ENCODE measurements at places on chromosomes 7 and 10. TPM values are rescaled to one million over a fixed set of nuclear protein-coding genes. Genes with fewer than 3 reads are reported as not detected.

Gene CALN1
- polyA plus RNA-seq, result 1.5 TPM

Gene MKI67
- polyA plus RNA-seq, result 40.2 TPM

Gene IGF2BP3
- polyA plus RNA-seq, result 20.6 TPM

Gene C10orf95
- polyA plus RNA-seq, result not detected

Gene SPDYE2B
- 0.32 TPM for polyA plus RNA-seq

Gene FKBP6
- not detected for polyA plus RNA-seq

Gene ALOX5
- 2.0 TPM for polyA plus RNA-seq

Gene CNTNAP2
- polyA plus RNA-seq, result 6.3 TPM

Gene HERC4
- polyA plus RNA-seq, result 38.2 TPM

Gene DMTF1
- polyA plus RNA-seq, result 54.3 TPM

Gene BRAT1
- 21.0 TPM for polyA plus RNA-seq

DNA sequence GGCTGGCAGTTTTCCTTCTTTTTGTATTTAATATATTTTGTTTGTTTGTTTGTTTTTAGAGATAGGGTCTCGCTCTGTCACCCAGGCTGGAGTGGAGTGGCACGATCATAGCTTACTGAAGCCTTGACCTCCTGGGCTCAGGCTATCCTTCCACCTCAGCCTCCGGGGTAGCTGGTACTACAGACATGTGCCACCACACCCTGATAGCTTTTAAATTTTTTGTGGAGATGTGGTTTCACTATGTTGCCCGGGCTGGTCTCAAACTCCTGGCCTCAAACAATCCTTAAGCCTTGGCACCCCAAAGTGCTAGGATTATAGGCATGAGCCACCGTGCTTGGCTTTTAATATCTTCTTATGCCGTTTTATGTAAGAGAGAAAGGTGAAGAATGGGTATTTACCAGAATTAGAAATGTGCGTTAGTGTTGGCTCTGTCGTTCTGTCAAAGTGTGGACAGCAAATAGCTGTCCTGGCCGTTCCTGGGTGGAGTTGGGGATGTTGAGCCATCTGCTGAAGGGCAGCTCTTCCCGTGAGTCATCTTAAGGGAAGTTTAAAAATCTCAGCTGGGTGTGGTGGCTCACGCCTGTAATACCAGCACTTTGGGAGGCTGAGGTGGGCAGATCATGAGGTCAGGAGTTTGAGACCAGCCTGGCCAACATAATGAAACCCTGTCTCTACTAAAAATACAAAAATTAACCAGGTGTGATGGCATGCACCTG lies 14.8 kb downstream of the OGDH start:
- DNase-seq, result no peak

- no peak for DNase-seq
Observed at GRCh38 chr7:41869596-41869995, 166.7 kb upstream of the INHBA start.

DNA sequence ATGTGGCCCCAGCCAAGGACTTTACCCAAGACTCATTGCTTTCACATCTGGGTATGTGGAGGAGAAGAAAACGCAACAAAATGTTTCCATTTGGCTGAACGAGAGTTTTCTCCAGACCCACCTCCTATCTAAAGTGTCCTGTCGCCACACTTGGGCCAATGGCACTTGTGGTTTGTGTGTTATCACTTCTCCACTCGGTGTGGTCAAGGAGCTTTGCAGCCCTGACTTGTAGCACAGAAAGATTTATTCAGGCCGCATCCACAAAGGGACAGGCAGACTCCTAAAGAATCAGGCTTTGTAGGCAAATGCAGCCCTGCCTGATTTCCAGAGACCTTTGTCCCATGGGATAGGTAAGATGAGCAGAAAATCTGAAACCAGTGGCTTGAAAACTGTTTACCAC lies 12.8 kb upstream of the LRRC4 start:
- DNase-seq, result no peak

DNA sequence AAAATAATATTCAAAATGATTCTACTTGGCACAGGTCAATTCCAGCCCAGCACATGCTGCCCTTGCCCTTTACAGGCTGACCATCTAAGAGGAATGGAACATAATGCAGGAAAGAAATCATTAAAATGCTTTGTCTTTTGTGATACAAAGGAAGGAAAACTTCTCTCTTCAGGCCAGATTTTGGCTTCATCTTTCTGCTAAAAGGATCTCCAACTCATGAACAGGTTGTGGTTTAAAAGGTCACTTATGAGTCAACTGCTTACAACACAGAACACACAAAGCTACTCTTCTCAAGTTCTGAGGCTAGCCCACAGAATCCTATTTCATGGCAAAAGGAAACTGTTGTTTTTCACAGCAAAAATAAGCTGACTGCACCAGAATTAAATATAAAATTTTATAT lies 197.1 kb downstream of the DOCK4 start:
- no peak for DNase-seq

DNA sequence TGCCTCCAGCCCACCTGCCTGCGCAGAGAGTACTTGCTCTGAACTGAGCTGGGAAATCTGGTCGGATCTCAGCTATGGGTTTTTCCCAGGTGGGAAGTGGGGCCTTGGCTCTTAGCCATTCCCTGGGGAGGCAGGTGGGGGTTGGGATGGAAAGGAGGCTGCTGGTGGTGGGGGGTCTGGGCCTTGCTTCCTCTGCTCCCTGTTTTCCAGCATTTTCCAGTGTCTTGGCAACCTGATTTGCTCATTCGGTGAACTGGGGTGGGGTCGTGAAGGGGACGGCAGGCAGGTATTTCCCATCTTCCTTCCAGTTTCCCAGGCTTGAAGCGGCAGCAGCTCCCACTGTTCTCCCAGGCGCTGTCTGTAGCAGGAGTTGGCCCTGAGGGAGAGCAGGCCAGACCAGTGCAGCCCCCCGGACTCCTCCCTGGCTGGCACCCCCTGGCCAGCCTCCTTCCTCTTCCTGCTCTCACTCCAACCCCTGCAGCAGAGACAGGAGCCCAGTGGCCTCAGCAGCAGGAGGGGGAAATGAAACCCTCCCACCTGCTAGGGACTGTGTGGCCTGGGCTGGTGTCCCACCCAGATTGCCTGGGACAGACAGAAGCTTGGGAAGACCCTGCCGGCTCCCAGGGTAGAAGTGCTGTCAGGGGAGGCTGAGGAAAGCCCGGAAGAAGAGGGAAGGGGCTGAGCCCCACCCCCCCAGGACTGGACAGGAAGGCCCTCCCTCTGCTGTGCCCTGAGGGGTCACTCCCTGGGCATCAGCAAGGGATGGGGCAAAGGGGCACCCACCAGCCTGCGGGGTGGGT lies 6.6 kb downstream of the TRIM8 start:
- no peak for DNase-seq

GRCh38 chr7:781186-781849 lies 51.0 kb upstream of the SUN1 start:
- no peak for DNase-seq

DNA sequence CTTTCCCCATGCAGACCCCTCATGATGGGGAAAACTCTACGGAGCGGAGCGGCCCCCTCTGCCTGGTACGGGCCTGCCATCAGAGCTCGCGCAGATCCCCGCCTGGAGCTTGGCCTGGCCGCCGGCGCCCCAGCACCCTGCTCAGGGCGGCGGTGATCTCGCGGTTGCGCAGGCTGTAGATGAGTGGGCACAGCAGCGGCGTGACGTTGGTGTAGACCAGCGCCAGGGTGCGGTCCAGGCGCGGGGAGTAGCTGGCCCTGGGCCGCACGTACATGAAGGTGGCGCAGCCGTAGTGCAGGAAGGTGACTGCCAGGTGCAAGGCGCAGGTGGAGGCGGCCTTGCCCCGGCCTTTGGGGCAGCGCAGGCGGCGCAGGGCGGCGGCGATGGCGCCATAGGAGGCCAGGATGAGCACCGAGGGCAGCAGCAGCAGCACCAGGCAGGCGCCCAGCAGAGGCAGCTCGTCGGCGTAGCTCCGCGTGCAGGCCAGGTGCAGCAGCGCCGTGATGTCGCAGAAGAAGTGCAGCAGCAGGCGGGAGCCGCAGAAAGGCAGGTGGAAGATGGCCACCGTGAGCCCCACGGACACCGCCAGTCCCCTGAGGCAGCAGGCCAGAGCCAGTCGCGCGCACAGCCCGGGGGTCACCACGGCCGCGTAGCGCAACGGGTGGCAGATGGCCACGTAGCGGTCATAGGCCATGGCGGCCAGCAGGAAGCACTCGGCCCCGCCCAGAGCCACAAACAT lies 33.4 kb downstream of the TAS2R41 start:
- DNase-seq, result no peak

DNA sequence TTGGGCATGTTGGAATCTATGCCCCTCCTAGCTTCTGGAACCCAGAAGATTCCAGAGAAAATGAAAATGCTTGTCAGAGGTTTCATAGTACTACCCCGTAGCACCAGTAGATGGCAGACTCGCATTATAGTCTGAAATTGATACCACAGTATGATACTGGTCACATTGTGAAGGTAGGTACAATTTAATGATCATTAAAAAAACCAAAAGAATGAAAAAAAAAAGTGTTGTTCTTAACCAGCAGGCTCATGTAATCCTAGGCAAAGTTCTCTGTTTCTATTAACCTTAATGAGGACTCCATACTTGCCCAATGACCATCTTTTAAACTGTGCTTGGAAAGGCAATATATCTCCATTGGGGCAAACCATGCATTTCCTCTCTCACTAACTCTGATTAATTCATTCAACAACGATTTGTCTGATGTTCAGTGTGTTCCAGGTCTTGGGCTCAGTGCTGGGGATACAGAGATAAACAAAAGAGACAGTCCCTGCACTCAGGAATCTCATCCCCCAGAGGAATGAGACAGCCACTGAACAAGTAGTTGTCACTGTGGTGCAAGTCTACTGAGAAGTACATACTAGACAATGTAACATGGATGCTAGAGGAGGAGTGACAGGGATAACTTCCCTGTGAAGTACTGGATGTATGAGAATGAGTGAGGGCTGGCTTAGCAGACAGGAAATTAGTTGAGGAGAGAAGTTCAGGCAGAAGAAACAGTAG lies 223.5 kb upstream of the PHYHIPL start:
- DNase-seq, result peak; percentile 67

GRCh38 chr10:29836396-29836795 lies 201.6 kb upstream of the SVIL start:
- DNase-seq, result no peak

DNA sequence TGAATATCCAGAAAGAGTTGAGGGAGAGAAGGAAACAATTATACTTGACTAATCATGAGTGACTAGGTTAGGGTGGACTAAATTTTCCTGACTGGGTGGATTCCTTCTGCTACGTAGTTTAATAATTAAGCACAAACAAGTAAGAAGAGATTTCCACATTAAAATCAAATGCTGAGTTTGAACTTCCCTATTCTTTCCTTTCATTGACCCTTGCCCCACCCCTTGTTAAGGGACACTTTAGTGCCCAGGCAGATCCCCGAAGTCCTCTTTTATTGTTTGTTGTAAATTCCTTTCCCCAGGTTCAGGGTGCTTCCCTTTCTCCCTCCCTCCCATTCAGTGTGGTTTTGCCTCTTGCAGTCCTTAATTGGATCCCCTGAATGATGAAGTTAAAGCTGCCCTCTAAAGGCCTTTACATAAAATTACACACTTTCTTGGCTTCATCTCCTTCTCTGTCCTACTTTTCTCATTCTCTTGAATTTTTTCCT lies 8.8 kb upstream of the SPAM1 start:
- no peak for DNase-seq

GRCh38 chr7:12519682-12520009 lies 50.9 kb upstream of the SCIN start:
- no peak for DNase-seq

DNA sequence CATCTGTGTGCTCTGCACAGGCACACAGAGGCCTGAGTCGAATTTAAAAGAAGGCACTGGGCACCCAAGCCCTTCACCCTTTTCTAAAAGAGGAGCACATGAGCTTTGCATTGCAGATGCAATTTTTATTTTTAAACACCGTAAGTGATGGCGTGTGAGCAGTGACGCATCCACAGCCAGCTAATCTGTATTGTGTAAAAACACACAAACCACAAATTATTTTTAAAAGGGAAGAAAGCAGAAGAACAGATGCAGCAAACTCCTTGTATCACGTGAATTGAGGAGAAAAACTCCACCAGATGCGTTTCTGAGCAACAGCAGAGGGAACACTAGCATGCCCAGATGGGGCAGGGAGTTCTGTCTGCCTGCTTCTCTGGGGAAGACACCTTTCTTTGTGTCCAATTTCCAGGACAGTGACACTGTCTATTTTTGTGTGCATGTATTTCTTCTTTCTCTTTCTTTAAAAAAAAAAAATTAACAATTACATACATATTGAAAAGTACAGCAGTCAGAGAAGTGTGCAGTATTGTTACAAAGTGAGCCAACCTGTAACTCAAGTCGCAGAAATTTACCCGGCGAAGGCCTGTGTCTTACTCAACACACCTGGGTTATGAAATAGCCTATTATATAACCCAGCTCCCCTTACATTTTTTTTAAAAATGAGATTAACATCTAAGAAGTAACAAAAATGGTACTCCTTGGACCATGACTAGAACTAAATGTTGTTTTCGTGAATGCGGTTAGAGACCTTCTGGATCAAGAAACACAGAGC lies 39.2 kb downstream of the EEPD1 start:
- DNase-seq, result peak; percentile 73

GRCh38 chr7:51310131-51310583 lies 6.5 kb downstream of the COBL start:
- no peak for DNase-seq

- DNase-seq, result no peak
Observed at GRCh38 chr7:107594961-107595737, 15.1 kb downstream of the BCAP29 start.

GRCh38 chr10:121121462-121121861 lies 270.3 kb downstream of the WDR11 start:
- DNase-seq, result no peak

- DNase-seq, result peak; percentile 62
Observed at GRCh38 chr7:151125470-151125845, 39.2 kb downstream of the AGAP3 start.

DNA sequence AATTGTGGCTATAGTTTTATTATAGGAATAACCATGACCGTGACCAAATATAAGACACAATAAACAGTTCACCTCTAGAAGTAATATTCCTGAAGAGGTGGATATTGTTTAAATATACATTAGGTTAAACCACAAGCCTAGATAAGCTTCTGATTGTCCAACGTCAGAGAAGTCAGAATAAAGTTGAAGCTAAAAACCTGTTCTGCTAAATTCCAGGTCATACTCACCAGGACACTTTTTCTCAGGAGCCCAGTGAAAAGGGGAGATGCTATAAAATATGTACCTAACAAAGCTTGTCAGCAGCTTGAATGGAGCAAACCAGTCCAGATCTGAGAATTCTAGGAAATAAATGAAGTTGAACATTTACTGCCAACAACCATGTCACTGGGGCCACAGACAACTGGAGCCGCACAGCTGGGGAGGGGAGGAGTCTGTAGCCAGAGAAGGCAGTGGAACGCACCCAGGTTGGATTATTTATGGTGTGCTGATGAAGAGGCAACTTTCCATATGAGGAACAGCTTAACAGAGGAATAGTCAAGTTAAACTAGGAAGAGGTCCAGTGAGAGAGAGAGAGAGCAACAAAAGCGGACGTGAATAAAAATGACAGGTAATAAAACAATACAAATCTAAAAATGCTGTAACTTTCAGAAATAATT lies 191.1 kb downstream of the ZNF438 start:
- peak; percentile 96 for DNase-seq

DNA sequence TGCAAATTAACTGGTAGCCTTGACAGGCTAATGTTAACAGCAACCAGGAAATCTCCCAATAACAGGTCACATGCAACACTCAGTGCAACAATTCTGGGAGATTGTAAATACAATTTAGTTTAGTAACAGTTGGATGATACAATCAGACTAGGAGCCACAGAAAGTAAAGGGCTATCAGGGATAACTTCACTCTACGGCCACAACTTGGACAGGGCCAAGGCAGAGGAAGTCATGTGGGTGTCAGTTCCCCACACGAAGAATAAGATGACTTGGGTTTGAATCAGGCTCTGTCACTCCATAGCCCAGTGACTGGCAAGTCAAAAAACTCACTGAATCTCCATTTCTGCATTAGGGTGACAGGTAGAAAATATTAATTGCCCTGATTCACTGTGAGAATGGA lies 217.3 kb upstream of the CCDC6 start:
- no peak for DNase-seq
